ENCODE measurements at places on chromosomes 3 and 15. TPM values are rescaled to one million over a fixed set of nuclear protein-coding genes. Genes with fewer than 3 reads are reported as not detected.

Gene PFKFB4
- 7.9 TPM for total RNA-seq

DNA sequence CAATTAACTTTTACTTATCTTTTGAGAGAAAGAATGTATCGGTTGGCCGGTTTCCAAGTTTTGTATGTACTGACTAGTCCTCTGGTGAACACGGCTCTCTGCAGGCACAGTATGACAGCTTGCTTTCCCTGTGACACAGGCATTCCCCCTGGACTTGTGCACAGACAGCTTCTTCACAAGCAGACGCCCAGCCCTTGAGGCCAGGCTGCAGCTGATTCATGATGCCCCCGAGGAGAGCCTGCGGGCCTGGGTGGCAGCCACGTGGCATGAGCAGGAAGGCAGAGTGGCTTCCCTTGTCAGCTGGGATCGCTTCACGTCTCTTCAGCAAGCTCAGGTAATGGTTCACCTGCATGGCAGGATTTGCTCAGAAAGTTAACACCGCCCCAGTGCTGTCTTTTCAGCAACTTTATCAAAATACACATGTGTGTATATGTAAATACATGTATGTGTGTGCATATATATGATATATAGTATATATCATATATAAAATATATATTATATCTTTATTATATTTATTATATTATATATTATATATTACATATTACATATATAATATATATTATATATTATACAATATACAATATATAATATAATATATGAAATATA is 25.5 kb downstream of the FAN1 start:
- no peak for DNase-seq

DNA sequence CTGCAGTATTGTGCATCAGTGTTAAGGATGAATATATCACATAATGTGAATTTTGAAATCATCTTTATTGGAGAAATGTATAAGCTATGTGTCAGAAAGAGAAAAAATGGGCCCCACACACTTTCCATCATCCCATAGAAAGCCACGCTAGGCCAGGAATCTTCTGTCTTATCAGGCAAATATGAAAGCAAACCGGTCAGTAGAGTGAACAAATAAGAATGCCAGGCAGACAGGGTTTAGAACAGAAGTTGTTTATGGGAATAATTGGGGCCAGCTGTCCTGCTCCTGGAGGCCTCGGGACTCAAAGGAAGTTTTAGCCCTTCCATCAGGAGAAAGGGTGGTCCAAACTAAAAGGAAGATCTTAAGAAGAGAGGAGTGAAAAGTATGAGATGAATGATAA is 39.5 kb downstream of the ZNF280D start:
- DNase-seq: no peak

DNA sequence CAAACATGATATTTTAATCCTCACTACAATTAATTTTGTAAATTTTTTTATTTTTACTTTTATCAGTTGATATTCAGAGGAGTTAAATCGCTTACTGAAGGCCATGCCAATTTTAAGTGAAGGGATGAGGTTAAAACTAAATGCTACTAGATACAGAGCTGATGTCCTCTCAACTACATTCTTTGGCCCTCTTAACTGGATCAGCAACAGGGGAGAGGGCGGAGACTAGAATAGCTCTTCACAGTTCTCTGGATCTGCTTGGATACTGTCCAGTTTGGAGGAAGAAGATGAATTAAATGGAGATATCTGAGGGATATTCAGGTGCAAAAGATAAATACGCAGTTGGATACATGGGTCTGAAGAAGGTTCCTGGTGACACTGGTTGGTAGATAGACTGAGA is 85.6 kb upstream of the LYSMD4 start:
- DNase-seq: no peak

- no peak for DNase-seq
These were observed 280.3 kb upstream of the MME start for GRCh38 chr3:154799800-154800199.

DNA sequence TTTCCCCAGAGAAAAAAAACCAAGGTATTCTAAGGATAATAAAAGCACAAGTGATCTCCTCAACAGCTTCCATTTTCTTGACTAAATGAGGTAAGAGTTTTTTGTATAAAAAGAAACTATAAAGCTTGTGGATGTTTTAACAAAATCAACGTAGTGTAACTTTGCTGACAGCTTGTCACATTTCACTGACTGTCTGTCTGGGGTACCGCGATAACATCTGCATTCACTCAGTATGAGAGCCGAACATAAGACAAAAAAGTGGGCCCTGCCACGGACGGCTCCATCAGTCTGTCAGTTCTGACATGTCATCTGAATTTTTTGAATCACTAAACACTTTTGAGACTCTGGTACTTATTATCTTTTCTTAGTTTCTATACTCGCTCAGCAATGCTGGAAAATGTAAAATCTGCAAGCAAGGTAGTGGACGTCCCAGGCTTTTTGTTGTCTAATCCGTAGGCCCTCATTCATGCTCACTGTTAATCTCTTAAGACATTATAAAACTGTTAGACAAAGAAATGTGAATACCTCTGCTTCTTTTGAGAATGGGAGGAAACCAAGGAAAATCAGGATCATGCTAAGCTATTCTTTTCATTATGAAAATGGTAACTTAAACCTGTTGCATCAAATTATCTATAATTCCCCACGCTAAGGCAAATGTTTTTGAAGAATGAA is 307.1 kb downstream of the MECOM start:
- no peak for DNase-seq

- DNase-seq: no peak
These were observed 7.2 kb upstream of the FAM174B start for GRCh38 chr15:92662762-92663161.

Gene SLCO2A1
- 34.1 TPM for total RNA-seq

Gene MB21D2
- 7.8 TPM for total RNA-seq

GRCh38 chr15:58526647-58527192 is 94.9 kb downstream of the LIPC start:
- DNase-seq: no peak

DNA sequence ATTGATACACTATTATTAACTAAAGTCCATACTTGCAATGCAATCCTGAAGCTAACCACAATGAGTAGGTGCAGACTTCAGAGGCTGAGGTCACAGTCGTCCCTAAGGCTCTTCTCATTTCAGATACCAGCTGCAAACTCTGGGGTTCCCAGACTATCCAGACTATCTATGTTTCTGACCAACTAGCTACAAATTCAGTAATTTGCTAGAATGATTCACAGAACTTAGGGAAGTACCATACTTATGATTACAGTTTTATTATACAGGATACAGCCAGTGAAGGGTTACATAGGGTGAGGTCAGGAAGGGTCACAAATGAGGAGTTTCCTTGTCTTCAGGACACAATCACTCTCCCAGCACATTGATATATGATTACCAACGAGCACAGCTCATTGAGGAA is 36.5 kb downstream of the PPM1L start:
- DNase-seq: no peak

DNA sequence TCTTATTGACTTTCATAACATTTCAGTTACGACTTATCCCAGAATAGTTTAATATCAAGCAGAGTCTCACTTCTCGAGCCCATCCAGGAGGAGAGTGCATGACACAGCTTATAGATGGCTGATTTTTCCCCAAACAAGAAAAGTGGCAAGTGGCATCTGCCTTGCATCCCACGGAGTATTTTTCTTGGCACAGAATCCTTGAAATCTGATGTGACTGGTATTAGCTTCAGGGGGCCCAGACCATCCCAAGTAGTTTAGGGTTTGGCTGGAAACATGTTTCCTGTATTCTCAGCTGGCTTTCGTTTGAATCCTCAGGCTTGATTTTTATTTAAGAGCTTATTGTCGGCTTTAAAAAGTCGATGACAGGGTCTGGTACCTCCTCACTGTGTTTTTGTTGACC is 20.7 kb upstream of the FBXL22 start:
- DNase-seq: no peak

DNA sequence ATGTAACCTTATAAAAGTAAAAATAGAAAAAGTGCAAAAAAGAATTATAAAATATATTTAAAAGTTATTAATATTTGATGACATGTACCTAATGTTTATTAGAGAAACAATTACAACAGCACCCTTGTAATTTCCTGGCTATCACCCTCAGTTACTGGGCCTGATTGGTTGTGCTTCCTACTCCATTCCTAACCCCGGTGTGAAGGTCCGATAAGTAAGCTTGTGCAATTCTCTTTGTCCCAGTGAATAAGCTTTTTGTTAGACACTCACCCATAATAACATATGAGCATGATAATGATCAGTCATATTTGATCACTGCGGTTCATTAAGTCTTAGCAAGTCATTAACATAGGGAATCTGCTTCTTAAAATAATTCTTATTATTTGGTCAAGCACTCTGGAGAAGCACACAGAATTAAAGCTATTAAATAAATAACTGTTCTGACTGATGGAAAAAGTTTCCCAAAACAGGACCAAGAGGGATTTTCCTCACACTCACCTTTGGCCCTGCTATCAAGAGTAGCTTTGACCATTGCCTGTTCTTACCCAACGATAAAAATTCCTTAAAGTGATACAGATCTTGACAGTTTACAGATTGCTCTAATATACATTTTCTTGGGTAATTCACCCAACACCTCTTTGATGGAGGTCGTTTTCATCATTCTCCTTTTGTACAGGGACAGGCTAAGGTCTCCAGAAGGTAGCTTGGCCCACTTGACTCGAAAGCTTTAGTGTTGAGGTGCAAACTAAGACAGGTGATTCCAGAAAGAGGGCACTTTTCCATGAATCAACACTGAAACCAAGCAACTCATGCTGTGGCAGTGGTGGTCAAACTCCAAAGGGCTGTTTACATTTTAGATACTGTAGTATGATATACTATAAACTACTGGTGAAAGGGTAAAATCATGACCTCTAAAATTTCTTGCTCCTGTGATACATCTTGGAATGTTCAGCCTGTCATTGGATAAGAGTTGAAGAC is 543.0 kb upstream of the KCNMB2 start:
- DNase-seq: no peak

DNA sequence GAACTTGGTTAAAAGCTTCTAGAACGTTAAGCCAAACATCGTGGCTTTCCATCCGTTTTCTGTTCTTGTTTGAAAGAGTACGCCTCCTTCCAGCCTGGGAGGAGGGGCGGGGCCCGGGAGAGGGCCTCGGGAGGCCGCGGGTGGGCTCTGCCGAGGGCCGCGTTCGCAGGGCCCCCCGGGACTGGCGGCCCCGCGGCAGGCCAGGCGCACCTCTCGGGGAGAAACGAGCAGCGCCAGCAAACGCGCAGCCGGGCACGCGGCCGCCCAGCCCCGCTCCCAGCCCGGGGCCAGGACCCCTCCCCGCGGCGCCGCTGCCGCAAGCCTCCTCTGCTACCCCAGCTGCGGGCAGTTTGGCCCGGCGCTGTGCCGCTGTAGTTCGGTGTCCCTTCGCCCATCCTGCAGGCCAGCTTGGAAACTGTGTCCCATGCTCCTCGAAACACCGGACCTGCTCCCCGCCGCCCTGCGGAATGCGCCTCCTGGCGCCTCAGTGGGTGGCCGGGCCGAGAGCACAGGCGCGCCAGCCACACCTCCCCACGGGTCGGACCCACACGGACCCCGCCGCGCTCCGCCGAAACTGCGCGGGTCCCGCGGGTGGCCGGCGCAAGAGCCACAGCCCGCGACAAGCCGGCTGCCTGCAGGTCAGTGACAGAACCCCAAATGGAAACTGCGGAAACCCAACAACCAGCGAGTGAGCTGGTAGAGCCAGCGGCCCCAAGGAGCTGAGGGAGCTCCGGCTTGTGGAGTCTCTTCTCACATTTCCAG is 2.3 kb downstream of the OCA2 start:
- DNase-seq: peak; percentile 38

DNA sequence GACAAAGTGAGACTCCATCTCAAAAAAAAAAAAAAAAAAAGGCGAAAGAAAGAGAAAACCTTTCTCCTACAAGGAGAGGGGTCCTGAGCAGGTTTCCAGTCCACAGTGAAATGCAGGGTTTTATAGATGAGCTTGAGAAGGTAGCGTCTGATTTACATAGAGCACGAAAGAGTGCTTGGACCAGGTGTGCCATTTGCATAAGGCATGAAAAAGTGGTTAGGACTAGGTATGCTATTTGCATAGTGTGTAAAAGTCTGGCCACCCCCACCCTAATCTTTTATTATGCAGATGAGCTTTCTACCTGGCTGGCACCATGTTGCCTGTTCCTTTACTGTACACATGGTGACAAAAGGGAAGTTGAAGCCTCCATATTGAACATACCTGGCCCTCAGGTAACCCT is 13.6 kb upstream of the RNU6-1 start:
- no peak for DNase-seq

Gene IL17RD
- total RNA-seq: 14.8 TPM

Gene LARP6
- total RNA-seq: 40.7 TPM

DNA sequence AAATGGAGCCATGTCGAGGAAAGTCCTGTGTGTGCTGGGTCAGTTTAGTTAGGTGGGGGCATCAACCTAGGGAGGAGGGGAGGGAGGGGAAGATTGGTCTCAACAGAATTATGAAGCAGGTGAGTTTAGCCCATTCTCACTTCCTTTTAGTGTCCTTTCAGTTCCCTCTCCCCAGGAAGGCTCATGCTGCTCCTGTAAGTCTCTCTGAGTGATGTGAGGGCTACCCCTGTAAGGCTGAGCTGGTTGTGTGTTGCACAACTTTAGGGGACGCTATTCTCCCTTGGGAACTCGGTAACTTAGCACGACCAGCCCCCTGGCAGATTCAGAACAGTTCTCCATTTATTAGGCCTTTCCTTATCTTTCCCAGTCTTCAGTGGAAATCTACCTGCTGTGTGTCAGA is 21.2 kb downstream of the IL5RA start:
- DNase-seq: no peak

GRCh38 chr15:38320181-38320580 is 67.5 kb downstream of the SPRED1 start:
- no peak for DNase-seq

All from sciatic nerve (tissue), 2 donors.